IPS DF 19.7 (cell line): ENCODE measurements at places on chromosomes 6 and 20.

DNA sequence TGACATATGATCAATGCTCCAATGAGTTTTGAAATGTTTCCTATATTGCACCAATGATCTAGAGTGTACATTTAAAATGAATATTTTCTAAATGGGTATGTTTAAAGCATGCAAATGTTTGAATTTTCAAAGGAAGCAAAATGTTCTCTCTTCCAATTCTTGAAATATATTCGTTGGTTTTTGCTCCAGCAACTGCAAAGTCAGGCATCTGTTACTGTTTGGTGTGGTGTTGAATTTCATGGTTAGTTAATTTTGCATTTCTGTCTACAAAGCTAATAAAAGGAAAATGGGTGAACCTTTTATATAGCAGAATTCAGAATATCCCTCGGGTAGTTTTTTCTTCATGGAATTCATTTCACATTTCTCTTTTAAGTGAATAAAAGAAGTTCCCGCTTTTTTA is 1018.3 kb downstream of the GRIK2 start:
- DNase-seq = no peak

DNA sequence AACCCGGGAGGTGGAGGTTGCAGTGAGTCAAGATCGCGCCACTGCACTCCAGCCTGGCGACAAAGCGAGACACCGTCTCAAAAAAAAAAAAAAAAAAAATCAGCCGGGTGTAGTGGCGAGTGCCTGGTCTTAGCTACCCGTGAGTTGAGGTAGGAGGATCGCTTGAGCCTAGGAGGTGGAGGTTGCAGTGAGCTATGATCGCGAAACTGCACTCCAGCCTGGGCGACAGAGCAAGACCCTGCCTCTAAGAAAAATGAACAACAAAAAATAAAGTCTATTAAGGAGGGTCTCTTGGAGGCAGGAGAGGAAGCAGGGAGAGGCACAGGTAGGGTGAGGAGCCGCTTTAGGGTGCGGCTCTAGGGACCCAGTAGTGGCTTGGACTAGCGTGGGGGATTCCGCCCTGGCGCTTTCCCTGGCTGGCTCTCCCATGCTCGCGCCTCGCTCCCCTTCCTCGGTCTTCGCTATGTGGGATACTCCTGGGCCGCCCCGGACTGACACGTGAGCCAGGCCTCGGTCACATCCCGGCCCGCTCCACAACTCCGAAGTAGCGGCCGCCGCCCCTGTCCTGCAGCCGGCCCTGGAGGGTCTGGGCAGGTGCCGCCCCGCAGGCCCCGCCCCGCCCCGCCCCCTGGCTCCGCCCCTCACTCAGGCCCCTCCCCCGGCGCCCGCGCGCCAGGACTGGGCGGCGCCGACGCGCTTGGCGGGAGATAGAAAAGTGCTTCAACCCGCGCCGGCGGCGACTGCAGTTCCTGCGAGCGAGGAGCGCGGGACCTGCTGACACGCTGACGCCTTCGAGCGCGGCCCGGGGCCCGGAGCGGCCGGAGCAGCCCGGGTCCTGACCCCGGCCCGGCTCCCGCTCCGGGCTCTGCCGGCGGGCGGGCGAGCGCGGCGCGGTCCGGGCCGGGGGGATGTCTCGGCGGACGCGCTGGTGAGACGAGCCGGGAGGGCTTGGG is at the start of gene MYBL2:
Gene MYBL2 (plus strand): TSS at position 739 of the 953 bp plus-strand sequence. CDS start 170 bp downstream, at position 909.
- no peak for DNase-seq

- no peak for DNase-seq
These were observed 977.0 kb downstream of the TFAP2A start for GRCh38 chr6:9437836-9438235.

GRCh38 chr20:57464642-57465211 is 60.2 kb downstream of the CTCFL start:
- DNase-seq = no peak

- no peak for DNase-seq
These were observed 18.8 kb downstream of the SAMHD1 start for GRCh38 chr20:36932476-36933426.

DNA sequence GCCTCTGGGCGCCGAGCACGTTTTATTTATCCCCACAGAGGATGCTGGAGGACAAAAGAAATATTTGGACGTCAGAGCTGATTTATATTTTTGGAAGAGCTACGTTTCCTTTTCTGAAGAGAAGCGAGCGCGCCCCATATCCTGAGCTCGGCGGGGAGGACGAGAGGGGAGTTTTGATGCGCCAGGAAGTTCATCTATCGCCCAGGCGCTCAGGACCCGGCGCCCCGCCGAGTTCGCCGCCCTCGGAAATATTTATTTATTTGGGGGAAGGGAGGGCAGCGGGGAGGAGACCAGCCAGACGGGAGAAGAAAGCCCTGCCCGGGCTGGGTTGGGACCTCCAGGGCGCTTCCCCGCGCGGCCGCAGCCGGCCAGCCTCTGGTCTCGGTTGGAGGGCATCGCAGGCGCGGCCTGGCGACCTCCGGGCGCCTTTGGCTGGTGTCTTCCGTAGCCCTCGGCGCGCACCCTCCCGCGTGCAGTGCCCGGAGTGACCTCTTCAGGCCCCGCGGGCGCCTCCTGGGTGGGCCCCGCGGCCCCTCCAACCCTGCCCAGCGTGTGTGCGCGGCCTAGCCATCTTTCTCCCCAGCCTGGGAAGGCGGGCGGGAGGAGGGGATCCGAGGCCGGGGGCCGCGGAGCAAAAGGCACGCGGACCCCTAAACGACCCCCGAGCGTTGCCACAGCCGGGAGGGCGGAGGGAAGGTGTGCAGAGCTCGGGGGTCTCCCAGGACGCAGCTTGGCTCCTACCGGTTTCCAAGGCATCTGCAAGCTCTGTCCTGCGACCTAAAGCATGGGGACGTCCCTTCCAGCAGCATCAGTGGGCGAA is 5.4 kb upstream of the FOXF2 start:
- no peak for DNase-seq

- DNase-seq = no peak
These were observed 19.8 kb downstream of the BFSP1 start for GRCh38 chr20:17511401-17511800.

- no peak for DNase-seq
These were observed 416.1 kb downstream of the TBC1D32 start for GRCh38 chr6:120918137-120918536.

DNA sequence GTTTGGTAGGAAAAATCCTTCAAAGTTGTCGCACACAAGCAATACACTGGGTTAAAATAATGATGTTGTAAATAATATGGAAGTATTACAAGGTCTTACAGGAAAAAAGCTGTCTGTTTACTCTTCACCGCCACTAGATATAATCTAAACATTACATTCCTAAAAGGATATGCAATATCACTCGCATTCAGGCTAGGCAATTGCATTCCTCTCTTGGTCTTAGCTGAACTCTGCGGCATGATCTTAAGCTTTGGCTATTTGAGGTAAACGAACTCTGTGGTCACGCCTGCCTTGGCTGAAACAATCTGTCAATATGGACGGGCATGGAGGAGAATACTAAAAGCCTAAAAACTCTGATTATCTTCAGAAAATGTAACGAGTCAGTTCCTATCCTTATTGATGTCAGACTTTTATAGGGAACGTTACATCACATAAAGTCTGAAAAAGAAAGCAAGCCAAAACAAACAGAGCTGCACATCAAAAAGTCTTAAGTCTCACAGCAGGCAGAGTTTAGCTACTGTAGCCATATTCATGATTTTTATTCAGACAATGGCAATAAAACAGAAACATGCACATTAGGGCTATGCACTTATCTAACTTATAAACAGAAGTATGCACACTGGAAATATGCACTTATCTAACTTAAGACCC is 30.8 kb upstream of the FILIP1 start:
- DNase-seq = no peak

DNA sequence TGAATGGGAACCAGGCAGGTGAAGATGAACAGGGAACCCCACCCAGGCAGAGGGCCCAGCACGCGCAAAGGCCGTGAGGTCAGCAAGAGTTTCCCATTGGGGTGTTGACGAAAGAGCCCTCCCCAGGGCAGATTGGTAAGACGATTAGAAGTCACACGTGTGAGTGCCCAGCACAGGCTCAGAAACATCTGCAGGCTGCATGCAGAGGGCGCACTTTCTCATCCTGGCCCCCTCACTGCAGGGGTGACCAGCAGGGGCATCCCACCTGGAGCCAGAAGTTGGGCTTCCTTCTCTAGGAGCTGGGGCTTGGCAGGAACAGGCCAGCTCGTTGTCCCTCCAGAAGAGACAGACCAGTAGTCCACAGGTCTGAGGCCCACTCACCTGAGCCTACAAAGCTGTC is 38.4 kb downstream of the VSTM2L start:
- DNase-seq = no peak

DNA sequence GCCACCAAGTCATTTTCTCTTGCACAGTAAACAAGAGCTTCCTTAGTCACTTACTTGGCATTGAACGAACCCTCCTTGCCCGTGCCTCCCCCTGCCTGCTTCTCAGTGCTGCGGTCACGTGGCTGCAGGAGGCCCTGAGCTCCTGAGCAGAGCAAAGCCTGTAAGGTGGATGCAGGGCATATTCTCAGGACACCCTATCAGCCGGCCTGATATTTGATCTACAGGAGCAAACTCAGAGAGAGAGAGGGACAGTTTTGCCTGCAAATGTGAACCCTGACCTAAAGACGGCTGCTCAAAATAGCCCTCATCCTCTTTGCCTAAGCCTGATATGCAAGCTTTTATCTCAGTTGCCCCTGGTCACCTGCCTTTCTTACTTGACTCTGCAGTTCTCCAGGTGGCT is 93.0 kb upstream of the POPDC3 start:
- no peak for DNase-seq

- no peak for DNase-seq
These were observed 15.4 kb upstream of the GNRH2 start for GRCh38 chr20:3027987-3028386.

DNA sequence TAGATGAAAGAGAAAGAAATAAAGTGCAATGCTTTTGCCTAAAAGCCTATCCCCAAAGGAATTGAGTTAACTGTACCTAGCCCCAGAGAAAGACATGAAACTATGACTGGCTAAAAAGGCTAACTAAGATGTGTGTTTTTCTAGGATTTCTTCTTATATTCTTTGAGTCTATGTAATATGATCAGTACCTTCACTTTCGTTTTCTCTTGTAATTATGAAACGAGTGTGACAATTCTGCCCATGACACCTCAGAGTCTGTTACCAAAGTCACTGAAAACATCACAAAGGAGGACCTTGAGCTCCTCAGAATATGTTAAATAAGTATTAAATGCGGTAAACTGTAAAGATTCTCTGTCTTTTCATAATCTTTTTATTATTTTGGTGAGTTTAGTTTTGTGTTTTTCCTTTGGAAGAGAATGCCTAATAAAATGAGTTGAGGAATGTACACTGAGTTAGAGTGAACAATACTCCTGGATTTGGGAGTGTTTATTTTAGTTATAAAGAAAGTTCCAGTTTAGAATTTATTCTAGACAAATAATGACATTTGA is 141.3 kb downstream of the FUT9 start:
- DNase-seq = no peak

DNA sequence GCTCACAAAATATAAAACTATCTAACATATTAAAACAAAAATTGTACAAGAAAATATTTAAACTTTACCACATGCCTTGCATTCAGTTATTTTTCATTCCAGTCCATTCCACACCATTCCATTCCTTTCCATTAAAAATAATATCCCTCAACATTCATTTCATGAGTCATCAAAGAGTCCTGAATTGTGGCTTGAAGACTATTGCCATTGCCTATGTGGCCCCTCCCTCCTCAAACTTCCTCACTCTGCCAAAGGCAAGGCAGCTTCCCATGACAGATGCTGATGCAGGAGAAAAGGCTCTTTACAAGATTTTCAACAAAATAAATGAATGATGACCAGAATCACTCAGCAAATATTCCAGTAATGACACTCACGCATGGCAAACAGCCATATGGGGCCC is 31.7 kb downstream of the IL20RA start:
- DNase-seq = no peak

DNA sequence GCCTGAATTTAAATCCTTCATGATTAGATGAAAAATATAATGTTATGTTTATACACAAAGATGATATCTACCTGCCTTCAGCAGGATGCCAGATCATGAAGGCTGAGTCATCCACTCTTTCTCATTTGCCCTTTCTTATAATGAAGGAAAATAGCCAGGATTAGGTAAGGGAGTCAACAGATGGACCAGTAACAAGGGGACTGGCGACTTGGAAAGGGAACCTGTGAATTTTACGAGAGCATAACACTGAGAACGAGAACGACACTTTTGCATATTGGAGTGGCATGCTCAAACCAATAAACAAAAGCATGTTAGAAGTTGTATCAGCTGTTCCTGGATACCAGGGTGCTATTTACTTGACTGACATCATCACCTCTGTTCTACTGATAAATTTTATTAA is 154.0 kb downstream of the LAMP5 start:
- DNase-seq = no peak

- DNase-seq = no peak
These were observed 8.9 kb upstream of the PTPRT start for GRCh38 chr20:43198607-43199006.

DNA sequence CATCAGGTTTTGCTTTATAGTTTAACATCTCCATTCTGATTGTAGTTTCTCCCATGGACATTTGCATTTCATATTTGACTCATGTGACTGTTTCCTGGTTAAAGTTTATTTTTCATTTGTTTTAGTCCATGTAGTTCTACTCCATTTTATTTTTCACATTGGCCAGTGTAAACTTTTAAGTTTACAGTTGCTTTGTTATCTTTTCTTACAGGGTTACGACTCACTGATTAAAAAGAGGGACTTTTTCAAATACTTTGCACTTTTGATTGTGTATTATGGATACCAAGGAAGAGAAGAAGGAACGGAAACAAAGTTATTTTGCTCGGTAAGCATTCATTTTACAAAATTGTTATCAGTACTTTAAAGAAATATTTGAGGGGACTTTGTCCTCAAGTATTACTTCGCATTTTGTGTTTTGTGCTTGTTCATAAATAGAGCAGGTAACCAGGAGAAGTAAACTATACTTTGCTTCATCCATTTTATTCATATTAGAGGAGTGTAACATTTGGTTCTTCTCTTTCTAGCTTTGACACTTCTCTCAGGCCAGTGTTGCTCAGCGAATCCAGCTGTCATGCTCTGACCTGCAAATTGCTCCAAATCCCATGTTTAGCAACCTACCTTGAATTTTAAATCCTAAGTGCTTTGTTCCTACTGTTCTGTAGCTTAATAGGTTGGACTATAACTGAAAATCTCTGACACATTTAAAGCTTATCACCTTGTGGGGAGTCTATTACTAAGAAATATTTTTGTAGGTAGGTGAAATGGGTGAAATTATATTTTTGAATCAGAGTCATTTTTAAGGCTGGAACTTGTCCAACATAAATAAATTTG is 24.5 kb downstream of the NCOA7 start:
- no peak for DNase-seq

DNA sequence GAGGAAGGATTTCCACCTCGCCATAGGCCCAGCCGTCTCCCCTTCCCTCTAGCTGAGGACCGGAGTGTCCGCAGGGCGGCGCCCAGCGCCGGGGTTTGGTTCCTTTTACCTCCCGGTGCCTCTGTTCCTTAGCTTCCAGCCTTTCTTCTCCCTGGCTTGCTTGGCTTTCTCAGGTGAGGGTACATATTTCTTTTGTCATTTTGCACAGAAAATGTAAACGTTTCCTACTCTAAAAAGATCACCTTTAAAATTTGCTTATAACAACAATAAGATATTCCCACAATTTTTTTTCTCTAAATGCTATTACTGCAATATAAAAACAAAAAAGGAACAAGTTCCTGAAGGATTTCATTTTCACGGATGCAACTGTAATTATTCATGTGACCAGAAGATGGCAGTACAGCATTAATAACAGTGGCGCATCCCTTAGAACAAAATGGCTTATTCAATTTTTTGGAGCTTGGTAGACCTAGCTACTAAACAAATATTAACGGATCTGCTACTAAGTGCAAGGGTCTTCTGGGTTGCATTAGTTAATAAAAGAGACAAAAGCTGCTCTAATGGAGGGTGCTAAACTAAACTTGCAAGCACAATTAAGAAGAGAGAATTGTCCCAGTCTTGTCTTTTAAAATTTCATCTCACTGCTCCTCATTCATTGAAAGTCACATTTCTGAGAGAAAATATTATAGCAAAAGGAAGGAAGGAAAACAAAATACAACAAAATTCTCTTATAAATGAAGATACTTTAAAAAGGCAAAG is 172.9 kb downstream of the ADGRG6 start:
- DNase-seq = peak; percentile 48
